ENCODE measurements at places on chromosomes 5 and 9.

DNA sequence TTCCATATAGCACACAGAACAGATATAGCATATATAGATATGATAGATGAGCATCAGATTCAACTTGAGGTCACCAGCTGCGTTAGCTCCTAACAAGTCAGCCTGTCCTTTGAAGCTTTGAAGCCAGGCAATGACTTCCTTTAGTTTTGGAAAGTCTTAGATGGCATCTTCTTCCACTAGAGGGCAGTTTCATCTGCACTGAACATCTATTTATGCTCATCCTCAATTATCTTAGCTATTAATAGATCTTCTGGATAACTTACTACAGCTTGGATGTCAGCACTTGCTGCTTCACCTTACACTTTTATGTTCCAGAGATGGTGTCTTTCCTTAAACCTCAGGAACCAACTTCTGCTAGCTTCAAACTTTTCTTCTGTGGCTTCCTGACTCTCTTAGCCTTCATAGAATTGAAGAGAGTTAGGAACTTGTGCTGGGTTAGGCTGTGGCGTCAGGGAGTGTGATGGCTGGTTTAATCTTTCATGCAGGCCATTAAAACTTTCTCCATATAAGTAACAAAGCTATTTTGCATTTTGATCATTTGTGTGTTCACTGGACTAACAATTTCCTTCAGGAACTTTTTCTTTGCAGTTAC, 1401.4 kb downstream of the EFNA5 start:
- DNase-seq = no peak

DNA sequence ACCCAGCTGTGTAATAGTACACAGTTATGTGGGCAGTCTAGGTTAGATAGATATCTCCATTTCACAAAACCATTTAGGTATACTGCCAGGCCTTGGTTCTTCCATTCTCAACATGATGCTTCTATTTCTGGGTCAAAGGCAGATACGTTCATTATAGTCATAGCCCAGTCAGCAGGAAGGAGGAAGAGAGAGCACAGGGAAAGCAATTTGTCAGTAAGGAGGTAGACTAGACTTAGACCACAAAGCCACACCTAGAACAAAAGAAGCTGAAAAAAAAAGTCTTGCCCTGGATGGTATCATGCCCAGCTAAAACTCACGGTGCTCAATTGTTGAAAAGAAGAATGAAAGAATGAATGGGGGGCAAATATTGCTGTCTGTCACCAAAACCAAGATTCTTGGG, 7.6 kb downstream of the INVS start:
- no peak for DNase-seq

- DNase-seq = no peak
Observed at GRCh38 chr5:149262315-149262714, 9.3 kb upstream of the AFAP1L1 start.

DNA sequence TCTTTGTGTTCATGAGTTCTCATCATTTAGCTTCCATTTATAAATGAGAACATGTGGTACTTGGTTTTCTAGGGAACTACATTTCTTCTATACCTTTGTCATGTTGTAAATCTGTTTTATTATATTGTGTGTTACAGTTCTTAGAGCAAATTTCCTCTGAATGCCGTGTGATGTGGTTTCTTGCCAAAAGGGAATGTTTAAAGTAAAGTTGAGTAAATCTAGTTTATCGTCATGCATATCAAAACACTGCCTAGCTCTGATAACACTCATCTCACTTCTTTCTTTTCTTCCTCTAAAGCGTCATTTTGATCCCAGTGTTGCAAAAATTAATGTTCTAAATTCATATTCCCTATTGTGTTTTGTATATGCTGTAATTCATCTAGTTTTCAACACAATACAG, 295.4 kb upstream of the HAPLN1 start:
- no peak for DNase-seq

GRCh38 chr5:158855510-158855909, 244.2 kb downstream of the EBF1 start:
- no peak for DNase-seq

- no peak for DNase-seq
Observed at GRCh38 chr5:10578293-10578665, 14.4 kb downstream of the ANKRD33B start.

GRCh38 chr9:114560956-114561355, 26.6 kb upstream of the ATP6V1G1 start:
- DNase-seq = no peak

DNA sequence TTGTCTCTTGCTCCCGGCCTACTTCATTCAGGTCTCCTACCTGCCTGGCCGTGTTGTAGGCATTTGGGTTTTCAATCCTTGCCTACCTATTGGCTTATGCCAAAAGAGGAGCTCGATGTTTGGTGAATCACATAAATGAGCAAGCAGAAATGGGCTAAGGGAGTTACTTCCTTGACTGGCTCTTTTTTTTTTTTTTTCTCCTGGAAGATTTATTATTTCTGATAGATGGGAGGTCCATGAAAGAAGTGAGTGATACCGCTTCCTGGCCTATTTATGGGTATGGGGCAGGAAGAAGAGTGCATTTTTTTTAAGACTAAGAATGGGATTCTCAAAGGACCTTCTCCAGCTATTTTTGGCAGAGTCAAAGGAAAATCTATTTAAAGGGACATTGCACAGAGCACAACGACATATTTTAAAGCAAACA, 294.1 kb downstream of the ARHGAP26 start:
- DNase-seq = peak; percentile 25

DNA sequence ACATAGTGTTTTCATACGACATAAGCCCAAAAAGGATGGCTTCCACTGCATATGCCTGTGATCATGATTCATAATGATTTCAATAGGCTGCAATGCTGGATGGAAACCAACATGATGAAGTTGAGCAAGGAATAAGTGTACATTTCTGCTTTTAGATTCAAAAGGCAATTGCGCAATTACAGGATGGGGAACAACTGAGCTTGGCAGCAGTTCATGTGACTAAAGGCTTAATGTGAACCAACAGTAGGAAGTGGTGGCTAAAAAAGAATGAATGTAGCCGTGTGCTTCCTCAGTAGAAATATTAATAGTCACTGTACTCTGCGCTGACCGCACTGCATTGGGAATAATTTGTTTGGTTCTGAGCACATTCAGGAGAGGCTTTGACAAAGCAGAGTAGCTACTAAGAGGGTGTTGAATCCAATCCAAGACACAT, 51.2 kb downstream of the SLC1A3 start:
- peak; percentile 98 for DNase-seq

GRCh38 chr9:92739346-92739970, 25.2 kb downstream of the BICD2 start:
- no peak for DNase-seq

DNA sequence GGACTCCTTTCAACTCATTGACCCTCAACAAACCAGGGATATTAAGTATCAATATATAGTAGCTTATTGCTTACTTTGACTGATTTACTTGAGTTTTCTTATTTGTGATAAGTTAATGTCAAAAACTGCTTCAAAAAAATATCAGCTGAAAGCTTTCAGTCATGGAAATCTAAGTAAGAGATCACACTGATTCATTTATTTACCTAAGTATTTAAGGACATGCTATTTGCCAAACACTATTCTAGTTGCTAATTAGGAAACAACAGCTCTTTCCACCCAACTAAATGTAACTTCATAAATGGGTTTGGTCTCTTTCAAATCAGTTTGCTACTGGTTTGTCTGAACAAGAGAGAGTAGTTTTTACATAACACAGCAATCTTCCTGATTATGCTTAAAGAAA, 48.2 kb downstream of the CHD1 start:
- no peak for DNase-seq

GRCh38 chr5:112584781-112585180, 152.9 kb upstream of the APC start:
- DNase-seq = no peak

DNA sequence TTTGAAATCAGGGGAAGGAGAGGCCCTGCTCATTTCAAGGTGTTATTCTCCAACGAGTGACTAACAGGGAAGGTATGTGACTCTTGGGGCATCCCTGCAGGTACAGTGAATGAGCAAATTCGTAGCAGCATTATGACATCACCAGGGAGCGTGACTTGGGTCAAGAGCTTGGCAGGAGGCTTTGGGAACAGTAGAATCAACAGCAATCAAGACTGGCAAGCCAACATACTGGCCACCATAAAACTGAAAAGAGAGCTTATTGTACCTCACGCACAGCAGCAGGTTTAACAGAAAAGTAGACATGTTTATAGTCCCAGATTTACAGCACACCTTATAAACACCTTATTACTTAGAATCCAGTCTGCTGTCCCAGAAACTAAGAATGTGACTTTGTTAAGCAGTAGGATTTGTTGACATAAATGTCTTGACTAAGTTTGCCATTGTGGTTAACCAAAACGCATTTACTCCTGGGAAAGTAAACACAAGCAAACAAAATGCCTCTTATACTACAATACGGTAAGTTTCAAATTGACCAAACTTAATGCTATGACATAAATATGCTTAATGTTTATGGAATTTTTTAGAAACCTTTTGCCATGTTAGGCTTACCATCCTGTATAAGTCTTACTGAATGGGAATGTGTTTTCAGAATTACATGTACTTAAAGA, 297.8 kb downstream of the NPR3 start:
- DNase-seq = no peak

DNA sequence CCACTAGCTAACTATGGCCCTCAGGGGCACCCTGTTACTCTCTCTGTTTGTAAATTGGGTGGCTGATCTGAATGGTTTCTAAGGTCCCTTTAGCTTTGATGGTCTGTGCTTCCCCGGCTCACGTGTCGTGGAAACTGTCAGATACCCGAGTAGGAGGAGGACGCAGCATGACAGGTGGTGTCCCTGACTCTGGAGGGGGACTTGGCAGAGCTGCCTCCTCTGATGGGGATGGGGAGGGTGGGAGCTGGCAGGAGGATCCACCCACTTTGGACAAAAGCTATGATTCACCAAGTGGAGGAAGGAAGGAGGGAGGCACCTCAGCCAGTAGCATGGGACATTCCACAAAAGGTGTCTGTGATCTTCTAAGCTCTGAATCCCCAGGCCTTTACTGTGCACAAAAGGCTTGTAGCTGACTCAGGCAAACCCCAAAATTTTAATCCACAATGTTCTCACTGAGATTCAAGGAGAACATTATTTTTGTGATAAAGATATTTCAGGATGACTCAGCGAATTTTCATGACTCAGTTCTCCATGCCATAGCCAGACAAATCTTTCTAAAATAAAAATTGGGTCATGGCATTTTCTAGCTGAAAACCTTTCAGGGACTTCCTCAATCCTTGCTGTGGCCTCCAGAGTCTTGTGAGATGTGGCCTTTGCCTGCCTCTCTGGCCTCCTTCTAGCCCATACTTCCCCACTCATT, 131.0 kb upstream of the BRINP1 start:
- no peak for DNase-seq

GRCh38 chr5:102865171-102865509, 110.0 kb downstream of the PAM start:
- DNase-seq = no peak

GRCh38 chr9:79060766-79061165, 511.0 kb upstream of the TLE4 start:
- DNase-seq = no peak

GRCh38 chr5:88113429-88113828, 155.2 kb downstream of the TMEM161B start:
- no peak for DNase-seq

DNA sequence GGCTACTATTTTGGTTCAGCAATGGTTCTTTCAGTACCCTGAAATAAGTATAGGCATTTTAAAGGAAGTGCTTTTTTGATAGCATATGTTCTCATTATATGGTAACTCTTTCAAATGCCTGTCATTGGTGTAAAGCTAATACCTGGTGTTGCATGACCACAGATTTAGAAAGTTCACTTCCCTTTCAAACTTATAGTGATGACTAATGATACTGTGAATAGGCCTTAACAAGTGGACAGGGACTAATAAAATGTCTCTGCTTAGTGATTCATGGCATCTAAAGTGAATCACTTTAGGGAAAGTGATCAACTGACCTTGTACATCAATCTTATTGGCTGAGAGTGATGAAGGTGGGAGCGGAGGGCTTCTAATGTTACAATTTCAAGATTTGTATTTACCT, 21.6 kb downstream of the MRPL22 start:
- no peak for DNase-seq

DNA sequence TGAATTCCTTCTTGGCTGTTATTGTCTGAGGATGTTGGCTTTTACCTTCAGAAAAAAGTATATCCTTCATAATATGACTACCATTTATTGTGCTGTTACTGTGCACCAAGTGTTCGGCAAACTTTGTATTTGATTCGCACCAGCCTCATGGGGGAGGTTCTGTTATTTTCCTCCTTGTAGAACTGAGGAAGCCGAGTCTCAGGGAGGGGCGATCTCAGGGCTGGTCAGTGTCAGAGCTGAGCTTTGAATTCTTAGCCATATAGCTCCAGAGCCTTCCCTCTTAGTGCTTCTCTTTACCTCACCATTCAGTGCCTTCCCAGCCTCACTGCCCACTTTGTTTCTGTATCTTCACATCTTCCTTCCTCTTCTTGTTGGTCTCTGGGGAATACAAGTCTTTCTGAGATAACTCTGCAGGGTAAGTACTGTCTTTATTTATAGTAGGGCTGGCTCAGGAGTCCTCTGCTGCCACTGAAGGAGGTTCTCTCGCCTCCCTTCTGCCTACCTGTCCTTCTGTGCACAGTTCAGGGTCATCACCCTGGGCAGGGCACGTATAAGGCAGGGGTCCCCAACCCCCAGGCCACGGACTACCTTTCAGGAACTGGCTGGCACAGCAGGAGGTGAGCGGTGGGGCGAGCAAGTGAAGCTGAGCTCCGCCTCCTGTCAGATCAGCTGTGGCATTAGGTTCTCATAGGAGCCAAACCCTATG, 48.4 kb downstream of the GALNT10 start:
- DNase-seq = no peak

- DNase-seq = no peak
Observed at GRCh38 chr9:13446938-13447842, 167.7 kb upstream of the MPDZ start.

GRCh38 chr5:9046756-9047481, 499.0 kb downstream of the SEMA5A start:
- no peak for DNase-seq

DNA sequence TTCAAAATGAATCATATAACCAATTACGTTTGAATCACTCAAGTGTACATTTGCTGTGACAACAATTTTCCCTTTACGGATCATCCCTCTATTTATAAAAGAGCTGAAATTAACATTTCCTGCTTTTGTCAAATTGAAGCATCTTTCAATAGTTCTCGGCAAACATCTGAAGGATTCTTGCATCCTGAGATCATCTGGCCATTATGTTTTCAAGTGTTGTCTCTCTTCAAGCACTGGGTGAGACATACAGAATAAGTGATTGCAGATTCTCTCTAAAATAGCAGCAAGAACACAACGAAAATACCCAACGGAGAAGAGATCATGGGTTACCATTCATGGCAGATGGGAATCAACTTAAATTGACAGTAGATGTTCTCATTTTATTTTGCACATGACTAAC, 283.4 kb upstream of the GRAMD2B start:
- DNase-seq = no peak

- no peak for DNase-seq
Observed at GRCh38 chr5:153753645-153754432, 263.4 kb downstream of the GRIA1 start.
